NCI-H82 (cell line): ENCODE measurements at places on chromosomes 4 and X.

GRCh38 chrX:84865113-84865512 is 138.6 kb upstream of the APOOL start:
- no peak for DNase-seq

DNA sequence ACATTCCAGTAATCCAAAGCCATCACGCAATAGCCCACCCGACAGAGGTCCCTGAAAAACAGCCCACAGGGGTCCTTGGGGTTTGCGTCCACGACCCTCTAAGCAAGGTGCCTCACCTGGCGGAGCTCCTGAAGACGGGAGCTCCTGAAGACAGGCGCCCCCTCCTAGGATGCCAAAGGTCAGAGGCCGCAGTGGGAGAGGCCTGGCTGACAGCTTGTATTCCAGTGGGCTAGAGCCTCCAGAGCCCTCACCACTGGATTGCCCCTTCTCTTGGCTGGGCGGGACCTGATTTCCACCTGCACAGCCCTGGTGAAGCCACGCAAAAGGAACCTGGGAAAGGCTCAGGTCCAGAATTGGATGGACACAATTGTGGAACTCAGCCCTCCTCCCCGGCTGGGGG is 29.7 kb upstream of the WFS1 start:
- DNase-seq, result no peak

- DNase-seq, result no peak
Observed at GRCh38 chrX:16700734-16701133, 11.7 kb downstream of the CTPS2 start.

DNA sequence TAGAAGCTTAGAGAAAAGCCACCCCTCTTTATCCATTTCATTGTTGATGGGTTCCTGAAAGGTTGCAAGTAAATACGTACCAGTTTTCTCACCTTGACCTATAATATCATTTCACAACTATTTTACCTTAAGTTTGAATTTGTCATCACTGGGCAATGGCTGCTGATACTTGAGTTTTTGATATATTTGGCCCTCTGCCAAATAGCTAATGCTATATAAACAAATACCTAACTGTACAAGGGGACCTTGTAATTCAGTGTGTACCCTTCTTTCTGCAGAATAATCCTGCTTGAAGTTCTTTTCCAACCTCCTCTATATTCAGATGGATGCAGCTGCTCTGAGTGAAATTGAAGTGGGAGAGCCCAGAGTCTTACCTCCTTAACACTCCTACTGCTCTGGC is 19.0 kb upstream of the GLUD2 start:
- DNase-seq, result peak; percentile 4

DNA sequence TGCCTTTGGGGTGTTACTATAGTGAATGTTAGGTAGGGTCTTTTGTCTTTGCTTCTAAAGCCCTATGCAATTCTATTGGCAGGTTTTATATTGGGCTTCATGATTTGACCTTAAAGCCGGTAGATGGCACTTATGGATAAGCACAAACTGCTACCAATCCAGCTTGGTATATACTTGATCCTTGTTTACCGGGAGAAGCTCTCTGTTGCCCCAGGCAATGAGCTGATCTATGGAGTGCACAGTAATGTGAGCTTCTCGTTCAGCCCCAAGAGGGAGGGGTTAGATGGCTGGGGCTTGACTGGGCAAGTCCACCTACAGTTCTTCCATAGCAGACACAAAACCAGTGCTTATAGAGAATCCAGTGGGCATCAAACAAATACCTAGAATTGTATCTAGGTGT is 287.2 kb upstream of the CT83 start:
- no peak for DNase-seq

- DNase-seq, result no peak
Observed at GRCh38 chrX:118348186-118348810, 2.4 kb downstream of the WDR44 start.
